Right cardiac atrium (tissue), 5 donors: ENCODE measurements at places on chromosomes 1 and 21. TPM values are rescaled to one million over a fixed set of nuclear protein-coding genes. Genes with fewer than 3 reads are reported as not detected.
A peak's percentile ranks its signal among the peaks of the same experiment; 100 is the strongest.

GRCh38 chr21:16741141-16741665 is 771.6 kb upstream of the CXADR start:
- DNase-seq: peak; percentile 21

DNA sequence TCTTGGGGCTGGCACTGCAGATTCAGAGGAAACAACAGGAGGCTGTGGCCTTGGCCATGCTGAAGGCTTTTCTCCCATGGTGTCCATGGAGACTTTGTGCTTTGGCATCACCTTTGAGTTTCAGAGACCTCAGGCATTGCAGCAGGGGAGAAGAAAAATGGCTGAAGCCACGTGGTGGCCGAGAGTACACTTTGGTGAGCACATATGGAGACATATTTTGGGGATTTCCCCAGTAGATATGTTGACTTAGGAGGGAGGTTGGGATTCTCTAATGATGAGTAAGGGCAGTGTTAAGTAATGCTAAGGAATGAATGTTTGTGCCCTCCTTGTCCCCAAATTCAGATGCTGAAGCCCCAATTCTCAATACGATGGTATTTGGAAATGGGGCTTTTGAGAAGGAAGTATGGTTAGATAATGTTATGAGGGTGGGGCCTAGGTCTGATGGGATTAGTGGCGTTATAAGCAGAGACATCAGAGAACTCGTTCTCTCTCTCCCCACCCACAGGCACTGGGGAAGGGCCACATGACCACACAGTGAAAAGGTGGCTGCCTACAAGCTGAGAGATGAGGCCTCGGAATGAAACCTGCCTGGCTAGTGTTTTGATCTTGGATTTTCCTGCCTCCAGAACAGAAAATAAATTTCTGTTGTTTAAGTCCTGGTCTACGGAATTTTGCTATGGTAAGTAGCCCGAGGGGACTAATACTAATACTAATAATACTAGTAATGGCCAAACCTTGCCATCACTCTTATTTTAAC is 98.6 kb downstream of the TBX19 start:
- DNase-seq: no peak

Gene AMY1B
- not detected for total RNA-seq

DNA sequence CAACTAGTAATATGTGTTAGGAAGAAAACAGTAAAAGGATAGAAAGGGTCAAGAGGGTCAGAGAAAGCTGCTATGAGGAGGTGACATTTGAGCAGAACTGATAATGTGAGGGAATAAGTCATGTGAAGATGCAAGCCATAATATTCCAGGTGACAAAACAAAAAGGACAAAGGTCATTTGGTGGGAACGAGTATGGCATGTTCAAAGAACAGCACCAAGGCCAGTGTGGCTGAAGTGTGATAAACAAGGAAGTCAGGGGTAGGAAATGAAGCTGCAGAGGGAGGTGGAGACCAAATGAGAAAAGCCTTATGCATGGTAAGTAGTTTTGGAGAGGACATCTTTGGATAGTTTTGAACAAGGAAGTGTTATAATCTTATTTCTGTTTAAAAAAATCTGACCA is 46.7 kb downstream of the LPGAT1 start:
- DNase-seq: no peak

DNA sequence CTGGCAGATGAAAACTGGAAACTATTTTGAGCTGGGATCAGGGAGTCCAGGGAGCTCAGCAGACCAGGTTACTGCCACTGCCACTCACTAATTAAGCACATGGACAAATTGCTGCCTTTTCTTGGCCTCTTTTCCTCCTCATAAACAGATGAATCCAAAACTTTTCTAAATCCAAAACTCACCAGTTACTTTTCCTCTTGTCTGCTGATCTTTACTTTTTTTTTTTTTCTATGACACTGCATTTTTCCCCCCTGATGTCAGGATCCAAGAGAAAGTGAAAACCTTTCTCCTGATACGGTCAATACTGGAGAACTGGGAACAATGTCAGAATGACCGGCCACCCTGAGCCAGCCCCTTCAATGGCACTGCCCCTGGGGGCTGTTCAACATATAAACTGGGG is 405.8 kb downstream of the DUSP10 start:
- no peak for DNase-seq
